ENCODE measurements at places on chromosomes 5 and 9.
A peak's percentile ranks its signal among the peaks of the same experiment; 100 is the strongest.

- DNase-seq, result no peak
Measured at GRCh38 chr9:78273761-78274160, 23.2 kb upstream of the PSAT1 start.

- DNase-seq, result peak; percentile 2
Measured at GRCh38 chr5:24904981-24905517, 260.3 kb upstream of the CDH10 start.

GRCh38 chr5:132539716-132540115 is 3.6 kb downstream of the IL5 start:
- no peak for DNase-seq

DNA sequence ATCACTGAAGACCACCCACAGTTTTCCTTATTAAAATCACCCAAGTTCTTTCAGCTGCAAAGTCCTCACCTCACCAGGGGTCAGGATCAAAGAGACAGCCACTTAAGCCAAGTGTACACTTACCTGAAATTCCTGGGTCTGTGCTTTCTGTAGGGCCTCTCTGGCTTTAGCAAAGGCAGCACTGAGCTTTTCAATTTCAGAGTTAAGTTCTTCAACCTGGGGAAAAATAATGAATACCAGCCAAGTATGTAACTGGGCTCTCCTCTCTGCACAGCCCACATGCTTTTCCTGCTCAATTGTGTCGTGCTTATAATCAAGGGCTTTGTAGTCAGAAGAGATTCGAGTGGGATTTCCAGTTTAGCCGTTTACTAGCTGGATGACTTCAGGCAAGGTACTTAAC is 55.1 kb downstream of the CDK5RAP2 start:
- no peak for DNase-seq

GRCh38 chr5:133861161-133861737 is 107.2 kb downstream of the C5orf15 start:
- no peak for DNase-seq

DNA sequence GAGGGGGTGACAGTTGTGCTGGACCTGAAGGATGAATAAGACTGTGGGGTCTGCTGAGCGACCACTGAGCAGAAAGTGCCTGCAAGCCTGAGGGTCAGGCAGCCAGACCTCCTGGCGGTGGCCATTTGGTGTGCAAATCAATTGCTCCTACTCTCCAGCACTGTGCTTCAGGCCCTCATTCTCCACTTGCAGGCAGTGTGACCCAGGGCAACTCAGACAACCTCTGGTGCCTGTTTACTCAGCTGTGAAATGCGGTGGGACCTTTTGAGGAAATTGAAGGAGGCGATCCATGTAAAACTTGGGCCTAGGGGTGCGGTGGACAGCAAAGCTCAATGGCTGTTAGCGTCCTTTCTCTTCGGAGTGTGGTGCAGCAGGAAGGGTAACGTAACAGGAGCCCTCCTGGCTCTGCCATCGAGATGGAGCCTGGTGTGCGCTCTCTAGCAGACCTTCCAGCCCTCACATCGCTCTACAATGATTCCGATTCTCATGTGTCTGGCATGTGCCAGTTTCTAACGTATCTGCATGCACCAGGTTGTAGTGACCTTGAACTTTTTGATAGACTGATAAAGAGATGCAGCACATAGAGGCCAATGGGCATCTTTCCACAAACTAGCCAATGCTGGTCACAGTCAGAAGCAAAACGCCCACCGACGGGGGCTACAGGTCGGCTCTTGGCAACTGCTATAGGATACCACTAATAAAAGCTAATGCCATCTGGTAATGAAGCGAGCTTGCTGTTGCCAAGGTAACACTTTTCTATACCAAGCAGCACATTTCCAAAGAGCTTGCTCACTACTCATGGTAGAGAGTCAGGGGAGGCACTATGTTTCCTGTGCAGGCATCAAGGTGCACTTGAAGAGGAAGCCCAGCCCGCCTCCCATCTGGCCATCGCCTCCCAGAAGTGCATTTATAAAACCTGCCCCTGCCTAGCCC is 159.7 kb upstream of the RAPGEF1 start:
- no peak for DNase-seq

- peak; percentile 72 for DNase-seq
Measured at GRCh38 chr5:132962429-132963021, 909 bp downstream of the AFF4 start.

DNA sequence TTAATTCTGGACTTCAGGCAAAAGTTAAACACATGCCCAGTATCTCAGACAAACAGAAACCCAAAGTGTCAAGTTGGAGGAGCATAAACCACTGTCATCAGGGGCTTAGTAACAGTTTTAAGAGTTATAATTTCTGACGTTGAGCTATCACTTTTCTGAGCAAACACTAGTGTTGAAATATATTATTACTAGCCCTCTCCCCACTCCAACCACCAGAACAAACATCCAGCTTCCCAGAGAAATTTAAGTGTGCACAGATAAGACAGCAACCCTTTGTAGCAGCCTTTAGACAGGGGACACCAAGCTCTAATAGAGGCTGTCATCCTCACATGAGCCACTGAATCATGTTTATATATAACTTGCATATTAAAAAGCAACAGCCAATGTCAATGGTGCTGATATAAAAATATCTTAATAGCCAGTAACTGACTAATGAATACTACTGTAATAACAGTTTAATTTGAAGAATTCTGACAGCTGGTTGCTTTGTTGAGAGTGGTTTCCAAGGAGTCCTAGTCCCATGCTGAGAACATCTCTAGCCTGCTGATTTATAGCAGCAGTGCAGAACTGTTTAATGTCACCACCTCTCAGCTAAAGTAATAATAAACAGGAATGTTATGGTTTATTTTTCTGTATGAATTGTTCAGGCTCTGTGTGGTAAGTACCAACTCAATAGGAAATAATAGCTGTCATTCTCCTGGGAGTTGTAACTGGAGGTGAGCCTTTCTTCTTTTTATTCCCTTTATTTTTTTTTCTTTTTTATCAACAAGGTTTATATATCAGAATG is 528.7 kb upstream of the ZNF608 start:
- peak; percentile 38 for DNase-seq

- DNase-seq, result no peak
Measured at GRCh38 chr5:79728396-79728795, 38.8 kb downstream of the CMYA5 start.

- DNase-seq, result no peak
Measured at GRCh38 chr5:151483176-151483575, 35.8 kb downstream of the SLC36A1 start.

DNA sequence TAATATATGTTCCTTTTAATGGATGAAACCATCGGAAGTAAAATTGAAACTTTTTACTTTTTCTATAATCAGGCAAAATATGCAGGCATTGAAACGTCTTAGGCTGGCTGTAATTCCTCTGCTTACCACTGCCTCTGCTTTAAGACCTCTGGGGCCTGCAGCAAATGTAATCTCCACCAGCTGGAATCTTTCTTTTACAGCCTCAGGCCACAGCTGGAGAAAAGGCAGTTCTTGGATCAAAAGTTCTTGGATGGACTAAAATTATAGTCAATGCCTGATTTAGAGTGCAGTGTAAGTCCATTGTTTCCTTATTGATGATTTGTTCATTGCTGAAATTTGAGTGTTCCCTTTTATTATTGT is 396.7 kb downstream of the KCTD16 start:
- DNase-seq, result peak; percentile 47

GRCh38 chr5:72498284-72498683 is 8.9 kb downstream of the ZNF366 start:
- DNase-seq, result peak; percentile 68

DNA sequence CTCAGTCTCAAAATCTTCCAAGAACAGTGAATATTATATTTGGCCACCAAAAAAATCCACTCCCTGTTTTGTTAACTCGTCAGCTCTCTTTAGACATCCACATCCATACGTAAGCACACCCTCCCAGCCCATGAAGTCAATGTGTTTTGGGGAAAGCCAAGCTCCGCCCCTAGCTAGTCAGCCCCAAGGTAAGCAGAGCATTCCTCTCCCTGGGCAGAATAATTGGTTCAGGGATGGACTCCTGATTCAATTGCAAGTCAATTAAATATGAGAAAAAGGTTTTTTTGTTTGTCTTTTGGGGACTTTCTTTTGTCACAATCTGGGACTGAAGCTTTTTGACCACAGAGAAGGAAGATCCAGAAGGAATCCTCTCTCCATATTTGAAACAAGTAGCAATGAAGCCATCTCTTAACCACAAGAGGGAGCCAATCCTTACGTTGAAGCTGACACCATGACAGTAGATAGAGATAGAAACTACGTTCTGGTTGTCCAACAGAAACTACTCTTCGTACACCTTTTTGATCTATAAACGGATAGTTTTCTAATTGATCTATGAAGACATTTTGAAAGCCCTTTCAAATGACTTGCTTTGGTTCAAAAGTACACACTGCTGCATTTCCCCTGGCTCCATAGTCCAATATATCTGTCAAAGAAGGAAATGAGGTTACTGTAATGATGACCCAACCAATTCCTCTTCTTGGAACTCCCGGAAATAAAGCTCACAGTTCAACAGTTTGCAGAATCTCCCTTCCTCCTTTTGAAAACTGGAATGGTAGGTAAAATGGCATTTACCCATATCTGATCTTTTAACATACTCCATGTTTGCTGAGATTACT is 166.4 kb downstream of the TLE1 start:
- DNase-seq, result peak; percentile 42

Measured in astrocyte (in vitro differentiated cells and primary cell).